ENCODE measurements at places on chromosomes 3 and 15.
A peak's percentile ranks its signal among the peaks of the same experiment; 100 is the strongest.

- DNase-seq: no peak
Measured at GRCh38 chr3:148792516-148792915, 35.1 kb upstream of the CPB1 start.

GRCh38 chr3:42702066-42702951 is at the start of gene HHATL:
HHATL (minus strand) TSS chr3:42702798; CDS start chr3:42700826, 1,972 bp downstream.
- DNase-seq: no peak

- DNase-seq: no peak
Measured at GRCh38 chr3:171753665-171754408, 56.4 kb downstream of the PLD1 start.

DNA sequence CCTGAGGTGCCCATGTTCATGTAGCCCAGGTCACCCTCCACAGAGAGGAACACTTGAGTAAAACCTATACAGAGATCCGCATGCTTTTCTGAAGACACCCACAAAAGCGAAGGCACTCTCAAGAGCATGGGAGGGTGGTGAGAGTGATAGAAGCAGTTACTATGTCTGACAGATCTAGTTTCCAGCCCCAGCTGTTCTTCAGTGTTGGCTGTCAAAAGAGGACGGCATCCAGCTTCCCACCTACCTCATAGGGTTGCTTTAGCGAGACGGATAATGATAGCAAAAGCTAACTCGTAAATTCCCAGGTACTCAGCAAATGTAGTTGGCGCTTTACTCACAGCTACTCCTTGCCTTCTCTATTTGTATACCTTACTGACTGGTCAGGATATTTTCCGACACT is 3.0 kb upstream of the MEX3B start:
- no peak for DNase-seq

- DNase-seq: no peak
Measured at GRCh38 chr3:117761703-117762620, 1052.4 kb downstream of the TUSC7 start.

DNA sequence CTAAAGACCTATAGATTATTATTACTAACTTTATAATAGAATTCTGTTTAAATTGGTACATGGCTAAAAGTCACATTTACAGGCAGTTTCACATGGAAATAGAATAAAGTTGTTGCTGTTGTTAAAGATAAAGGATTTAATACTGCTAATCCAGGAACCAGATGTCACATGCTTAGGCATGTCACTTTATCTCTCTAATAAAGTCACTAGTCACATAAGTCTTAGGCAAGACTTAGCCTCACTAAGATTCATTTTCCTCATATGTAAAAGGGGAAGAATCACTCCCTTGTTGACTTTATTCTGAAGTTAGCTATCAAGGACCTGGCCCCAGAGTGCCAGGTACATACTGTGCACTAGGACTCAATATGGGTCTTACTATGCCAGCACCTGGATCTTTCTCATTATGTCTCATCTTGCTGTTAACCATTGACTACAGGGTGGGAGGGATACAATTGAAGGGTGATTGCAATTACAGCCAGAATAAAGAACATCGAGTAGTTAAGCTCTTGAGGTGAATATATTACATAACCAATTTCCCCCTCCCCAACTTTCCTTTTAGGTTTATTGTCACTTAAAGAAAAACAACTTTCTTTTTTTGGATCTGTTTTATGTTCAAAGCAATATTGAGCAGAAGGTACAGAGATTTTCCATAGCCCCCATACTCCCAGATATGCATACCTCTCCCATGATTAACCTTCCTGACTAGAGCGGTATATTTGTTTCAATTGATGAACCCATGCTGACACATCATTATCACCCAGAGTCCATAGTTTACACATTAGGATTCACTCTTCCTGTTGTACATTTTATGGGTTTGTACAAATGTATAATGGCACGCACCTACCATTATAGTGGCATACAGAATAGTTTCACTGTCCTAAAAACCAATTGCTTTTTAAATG is 36.6 kb downstream of the LNP1 start:
- DNase-seq: no peak

DNA sequence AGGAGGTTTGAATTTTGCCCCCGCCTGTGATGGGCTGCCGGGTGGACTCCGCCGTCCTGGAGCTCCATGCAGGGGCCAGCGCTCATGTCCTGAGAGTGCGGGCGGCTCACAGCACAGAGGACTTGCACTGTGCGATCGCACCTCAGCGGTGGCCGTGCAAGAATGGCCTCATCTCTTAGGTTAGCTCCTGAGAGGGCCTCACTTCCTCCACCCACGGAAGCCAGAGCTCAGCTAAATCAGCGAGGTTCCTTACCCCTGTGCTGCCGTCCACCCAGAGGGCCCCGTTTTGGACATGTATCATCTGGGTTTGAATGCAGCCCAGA is 72.0 kb upstream of the PCSK6 start:
- DNase-seq: no peak

GRCh38 chr15:79430901-79431635 is 1.1 kb upstream of the MINAR1 start:
- DNase-seq: no peak

DNA sequence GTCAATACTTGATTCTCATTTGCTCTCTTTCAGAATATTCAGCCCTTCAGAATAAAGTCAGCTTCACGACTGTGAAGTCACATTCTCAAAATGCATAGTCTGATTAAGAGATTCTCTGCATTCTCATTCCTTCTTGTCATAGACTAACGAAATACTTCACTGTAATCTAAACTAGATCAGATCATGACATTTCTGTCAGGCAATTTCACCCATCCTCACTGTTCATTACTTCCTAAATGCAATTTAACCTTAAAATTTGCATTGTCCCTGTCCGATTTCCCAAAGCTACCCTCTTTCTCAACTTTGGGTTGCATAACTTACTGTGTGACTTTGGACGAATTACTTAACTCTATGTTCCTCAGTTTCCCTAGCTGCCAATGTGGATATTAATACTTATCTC is 6.2 kb downstream of the RPL22L1 start:
- no peak for DNase-seq

- DNase-seq: no peak
Measured at GRCh38 chr3:194384156-194384555, 14.6 kb upstream of the LRRC15 start.

- no peak for DNase-seq
Measured at GRCh38 chr15:67433495-67434099, 87.3 kb upstream of the C15orf61 start.

- DNase-seq: no peak
Measured at GRCh38 chr3:128297401-128298138, 144.3 kb downstream of the EEFSEC start.

DNA sequence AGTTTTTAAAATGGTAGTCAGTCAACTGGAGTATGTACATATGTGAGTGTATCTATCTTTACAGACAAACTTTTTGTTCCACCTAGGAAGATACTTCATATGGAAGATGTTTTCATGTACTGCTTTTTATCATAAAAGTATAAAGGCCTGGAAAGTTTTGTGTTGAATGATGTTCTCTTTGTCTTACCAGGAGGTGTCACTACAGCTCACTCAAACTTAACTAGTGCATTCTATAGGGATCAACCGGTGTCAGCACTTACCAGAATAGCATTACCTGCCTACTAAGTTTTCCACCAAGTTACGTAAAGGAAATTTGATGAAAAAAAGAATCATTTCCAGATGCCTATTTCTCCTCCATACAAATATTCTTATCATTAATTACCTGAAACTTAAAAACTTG is 522.6 kb upstream of the SEMA6D start:
- no peak for DNase-seq

GRCh38 chr15:88586401-88587162 is 34.6 kb upstream of the AEN start:
- no peak for DNase-seq

DNA sequence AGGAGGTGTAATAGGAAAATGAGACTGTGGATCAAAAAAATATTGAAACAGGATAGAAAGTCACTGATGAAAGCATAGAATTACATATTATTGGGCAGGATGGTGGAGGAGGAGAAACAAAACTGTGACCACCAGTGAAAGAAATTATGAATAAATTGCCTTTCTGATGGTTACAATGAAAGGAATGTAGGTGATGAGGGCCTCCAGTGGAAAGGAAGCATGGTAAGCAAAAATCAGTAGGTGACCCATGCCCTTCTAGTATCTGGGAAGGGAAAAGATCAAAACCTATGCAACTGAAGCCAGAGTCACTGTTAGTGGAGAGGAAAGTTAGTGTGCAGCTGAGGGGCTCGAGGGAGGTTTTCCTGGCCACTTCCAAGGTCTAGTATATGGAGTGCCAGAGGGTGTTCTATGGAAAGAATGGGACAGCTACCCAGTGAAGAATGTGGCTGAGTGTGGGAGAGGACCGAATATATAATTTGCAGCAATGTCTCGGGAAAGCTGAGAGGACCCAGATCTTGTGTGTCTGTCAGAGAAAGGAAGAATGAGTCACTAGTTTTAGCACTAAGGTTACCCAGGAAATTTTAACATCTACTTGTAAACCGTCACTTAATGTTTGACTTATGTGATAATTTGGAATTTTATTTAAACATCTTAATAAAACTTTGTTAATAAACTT is 146.2 kb downstream of the NFKBIZ start:
- DNase-seq: no peak

DNA sequence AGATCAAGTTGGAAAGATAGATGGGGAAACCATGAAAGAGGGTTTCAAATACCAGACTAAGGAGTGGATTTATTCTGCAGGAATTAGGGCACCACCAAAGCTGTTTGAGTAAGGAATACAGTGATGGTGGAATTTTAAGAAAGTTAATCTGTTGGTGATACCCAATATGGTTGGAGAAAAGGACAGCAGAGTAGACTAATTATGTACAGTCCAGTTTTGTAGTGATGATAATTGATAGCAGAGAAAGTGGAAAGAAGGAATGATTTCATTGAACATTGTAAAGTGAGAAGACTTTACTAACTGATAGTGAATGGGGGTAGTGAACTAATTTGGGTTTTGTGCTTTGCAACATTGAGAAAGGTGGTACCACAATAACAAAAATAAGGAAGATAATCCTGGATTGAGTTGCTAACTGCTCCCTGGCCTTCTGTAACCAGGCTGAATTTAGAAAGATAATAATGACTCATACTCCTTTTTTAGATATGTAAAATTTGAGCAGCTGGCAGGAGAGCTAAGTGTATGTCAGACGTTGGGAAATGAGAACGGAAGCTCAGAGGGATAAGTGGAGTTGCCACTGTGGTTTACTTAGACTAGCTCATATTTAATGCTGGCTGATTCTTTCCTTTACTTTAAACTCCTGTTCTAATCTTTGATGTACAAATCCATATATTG is 16.9 kb downstream of the TCAIM start:
- no peak for DNase-seq

GRCh38 chr3:190117981-190118380 is 2.7 kb downstream of the P3H2 start:
- DNase-seq: no peak

- no peak for DNase-seq
Measured at GRCh38 chr15:76905855-76906254, 715 bp upstream of the SCAPER start.

GRCh38 chr3:29594261-29594660 is 313.4 kb downstream of the RBMS3 start:
- DNase-seq: no peak

DNA sequence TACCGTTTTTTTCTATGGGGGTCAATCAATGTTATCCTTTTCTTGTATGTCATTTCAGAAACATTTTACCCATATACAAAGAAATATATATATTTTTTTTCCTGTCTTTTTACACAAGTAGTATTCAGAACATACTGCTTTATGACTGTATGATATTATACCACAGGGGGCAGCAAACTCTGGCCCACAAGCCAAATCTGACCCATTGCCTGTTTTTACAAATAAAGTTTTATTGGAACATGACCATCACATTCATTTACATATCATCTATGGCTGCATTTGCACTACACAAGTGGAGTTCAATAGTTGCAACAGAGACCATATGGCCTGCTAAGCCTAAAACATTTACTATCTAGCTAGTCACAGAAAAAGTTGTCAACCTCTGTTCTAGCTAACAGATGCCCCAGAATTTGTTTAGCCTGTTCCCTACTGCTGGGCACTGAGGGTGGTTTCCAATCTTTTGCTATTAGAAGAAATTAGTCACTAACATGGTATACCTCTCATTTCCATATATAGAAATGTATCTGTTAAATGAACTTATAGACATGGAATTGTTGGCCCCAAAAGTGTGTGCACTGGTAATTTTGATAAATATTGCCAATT is 57.7 kb downstream of the BFSP2 start:
- no peak for DNase-seq

- DNase-seq: no peak
Measured at GRCh38 chr15:72033285-72033684, 84.7 kb downstream of the MYO9A start.

- DNase-seq: no peak
Measured at GRCh38 chr15:34653992-34654391, 70.5 kb upstream of the GOLGA8B start.

DNA sequence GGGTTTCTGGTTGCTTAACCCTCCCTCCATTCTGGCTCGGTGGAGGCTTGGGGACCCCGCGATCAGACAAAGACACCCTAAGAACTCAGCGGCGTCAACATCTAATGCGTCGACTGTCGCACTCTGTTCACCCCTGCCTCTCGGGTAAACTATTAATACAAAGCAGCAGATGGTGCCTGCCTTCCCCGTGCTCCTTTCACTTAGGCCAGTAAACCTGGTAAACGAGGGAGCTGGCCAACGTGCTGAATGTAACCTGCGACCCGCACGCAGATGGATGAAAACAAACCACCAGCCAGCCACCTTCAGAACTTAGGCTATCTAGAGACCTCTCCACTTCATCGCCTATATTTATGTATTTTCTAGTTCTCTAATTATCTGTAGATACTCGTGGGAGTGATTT is 848 bp upstream of the CADPS start:
- no peak for DNase-seq

DNA sequence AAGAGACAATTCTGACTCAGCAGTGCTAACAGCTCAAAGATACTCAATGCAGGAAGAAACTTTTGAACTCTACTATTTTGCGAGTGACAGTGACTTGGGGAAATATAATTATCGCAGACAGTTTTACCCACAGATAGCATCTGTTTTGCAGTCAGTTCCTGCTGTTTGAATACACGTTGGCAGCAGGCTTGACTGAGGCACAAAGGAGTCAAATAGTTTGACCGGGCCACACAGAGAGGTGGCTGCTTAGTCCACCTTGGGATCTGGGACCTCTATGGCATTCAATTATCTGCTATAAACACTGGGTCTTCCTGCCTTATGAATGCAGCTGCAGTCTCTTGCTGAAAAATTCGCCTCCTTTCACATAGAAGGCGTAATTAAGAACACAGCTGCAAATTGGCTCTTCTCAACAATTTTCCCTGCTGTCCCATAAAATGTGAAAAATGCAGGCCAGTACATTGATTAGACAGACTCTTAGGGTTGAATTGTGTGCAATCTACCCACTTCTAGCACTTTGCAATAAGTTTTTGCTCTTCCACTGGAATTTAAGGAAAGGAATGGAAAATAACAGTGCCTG is 56.5 kb downstream of the OTOL1 start:
- no peak for DNase-seq

DNA sequence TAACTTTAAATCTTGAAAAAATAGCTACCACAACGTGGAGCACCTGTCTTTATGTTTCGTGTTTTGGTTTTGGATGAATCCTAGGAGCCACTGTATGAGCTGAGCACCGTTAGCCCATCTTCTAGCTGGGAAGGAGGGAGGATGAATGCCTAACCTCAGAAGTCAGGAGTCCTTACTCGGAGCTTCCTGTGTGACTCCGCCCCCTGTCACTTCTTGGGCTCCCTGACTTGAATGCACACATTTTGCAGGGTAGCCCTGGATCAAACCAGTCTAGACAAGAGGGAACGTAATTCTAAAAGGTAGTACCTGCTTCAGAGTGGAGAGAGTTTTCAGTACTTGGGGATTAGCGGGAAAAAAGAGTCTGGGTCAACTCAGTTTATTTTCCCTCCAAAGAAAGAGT is 5.3 kb downstream of the GABRA5 start:
- DNase-seq: no peak

GRCh38 chr3:4907643-4908432 is 71.4 kb upstream of the BHLHE40 start:
- DNase-seq: peak; percentile 4
